ENCODE measurements at places on chromosomes 12 and 14.

- DNase-seq, result no peak
Observed at GRCh38 chr12:50786498-50787231, 22.8 kb downstream of the ATF1 start.

GRCh38 chr12:3363608-3364007, 127.4 kb upstream of the PRMT8 start:
- no peak for DNase-seq

DNA sequence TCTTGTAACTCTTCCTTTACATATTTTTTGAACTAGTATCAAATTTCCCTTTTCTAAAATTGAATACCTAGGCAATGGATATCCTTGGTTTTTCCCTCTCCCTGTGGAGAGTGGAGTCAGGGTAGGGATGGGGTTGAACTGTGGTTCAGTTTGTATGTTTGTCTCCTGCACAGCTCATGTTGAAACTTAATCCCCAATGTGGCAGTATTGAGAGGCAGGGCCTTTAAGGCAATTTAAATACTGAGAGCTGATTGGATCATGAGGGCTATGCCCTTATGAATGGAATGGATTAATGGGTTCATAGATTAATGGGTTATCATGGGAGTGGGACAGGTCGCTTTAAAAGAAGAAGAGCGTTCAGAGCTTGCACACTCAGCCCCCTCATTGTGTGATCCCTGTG, 127.2 kb upstream of the RGS6 start:
- DNase-seq, result no peak

DNA sequence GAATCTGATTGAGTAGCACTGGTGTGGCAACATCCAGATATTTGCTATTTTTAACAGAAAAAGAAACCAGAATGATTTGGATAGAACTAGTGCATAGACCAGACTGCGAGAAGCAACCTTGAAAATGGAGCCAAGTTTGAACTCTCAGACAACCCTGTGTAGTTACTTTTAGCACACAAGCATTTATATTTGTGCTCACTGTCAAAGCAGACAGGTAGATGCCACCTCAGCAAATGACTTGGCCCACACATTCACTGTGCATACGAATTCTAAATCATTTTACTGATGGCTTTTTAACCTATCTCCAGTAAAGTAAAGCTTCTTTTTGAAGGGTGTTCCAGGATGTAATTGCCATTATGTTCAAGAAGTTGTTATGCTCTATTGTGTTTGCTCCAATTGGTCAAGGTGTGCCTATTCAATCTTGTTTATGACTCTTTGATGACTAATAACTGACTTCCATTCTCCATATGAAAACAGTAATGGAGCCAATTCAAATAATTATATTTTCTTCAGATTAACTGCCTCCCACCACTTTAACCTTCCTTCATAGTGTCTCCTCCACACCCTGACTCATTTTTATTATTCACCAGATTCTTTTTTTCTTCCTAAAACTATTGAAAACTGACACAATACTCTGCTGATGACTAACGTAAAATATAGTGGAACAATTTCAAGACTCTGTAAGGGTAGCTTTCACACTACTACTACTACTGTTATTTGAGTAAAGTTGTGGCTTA, 138.5 kb downstream of the CCER1 start:
- DNase-seq, result no peak

GRCh38 chr14:52069307-52070050, 620 bp upstream of the NID2 start:
- DNase-seq, result peak; percentile 76

GRCh38 chr12:2719392-2719791, 75.4 kb upstream of the FKBP4 start:
- no peak for DNase-seq

All from left hindlimb (tissue), 1 donor.